ENCODE measurements at places on chromosomes 4 and X. TPM values are rescaled to one million over a fixed set of nuclear protein-coding genes. Genes with fewer than 3 reads are reported as not detected.

The STS gene
- polyA plus RNA-seq: 5.0 TPM

The TMEM150C gene
- 0.11 TPM for polyA plus RNA-seq

The CXXC4 gene
- 0.02 TPM for polyA plus RNA-seq

The AMER1 gene
- 0.93 TPM for polyA plus RNA-seq

The CCKAR gene
- polyA plus RNA-seq: 0.27 TPM

The PPAT gene
- 9.8 TPM for polyA plus RNA-seq

GRCh38 chr4:94635177-94635576 lies 122.6 kb upstream of the BMPR1B start:
- DNase-seq: no peak

DNA sequence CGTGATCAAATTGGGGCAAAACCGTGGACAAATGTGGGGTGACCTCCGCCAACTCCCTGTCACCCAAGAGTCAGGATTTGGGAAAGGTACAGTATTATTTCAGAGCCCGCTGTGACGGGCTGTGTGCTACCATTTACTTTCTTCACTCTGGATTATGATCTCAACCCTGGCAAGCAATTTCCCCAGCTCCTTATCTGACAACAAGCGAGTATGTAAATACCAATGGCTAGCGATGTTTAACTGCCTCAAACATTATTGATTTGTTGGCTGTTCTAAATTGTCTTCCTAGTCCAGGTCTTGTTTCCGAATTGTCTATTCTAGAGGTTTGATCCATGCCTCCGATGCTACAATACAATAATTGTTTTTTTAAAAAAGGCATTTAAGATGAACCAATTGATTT lies 17.7 kb upstream of the PITX2 start:
- DNase-seq: no peak

DNA sequence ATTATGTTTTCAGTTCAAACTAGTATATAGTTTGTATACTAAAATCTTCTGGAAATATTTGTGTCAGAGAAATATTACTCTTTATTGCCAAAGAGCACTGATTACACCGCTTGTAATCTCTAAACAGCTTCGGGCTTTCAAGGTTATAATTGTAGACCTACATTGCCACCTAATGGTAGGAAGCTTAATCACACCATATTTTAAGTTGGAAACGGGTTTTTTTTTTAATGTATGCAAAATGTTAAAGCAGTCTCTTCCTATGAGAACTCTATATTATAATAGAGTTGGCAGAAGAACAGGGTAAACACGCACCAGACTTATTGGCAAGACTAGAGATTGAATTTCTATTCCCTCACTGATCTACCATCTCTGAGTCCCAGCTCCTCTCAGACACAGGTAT lies 19.5 kb upstream of the NFXL1 start:
- DNase-seq: peak; percentile 23

DNA sequence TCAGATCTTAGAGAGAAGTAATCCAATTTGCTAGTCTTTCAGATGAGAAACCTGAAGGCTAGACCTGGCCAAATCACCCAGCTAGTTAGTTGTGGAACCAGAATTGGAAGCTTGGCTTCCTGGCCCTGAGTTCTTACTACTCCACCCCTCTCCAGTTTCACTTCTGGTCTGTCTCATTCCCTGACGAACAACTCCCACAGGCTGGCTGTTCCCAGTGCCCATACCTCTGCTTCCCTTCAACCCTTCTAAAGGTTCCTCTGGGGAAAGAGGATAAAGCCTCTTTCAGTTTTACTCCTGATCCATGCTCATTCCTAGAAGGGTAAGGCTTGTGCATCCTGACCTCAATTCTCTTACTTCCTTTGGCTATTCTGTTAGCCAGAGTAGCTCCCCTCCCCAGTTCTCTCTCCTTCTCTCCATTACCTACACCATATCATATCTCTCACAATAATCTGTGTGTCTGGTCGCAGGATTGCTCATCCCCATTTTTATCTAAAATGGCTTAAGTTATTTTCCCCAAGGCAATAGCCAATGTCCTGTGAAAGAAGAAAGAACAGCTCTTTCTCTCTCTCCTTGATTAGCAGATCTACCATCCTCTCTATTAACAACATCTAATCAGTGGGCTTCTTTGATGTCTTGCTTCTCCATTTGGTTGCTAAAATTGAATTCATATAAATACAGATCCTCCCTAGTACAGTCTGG lies 155.0 kb upstream of the MAOA start:
- DNase-seq: no peak

DNA sequence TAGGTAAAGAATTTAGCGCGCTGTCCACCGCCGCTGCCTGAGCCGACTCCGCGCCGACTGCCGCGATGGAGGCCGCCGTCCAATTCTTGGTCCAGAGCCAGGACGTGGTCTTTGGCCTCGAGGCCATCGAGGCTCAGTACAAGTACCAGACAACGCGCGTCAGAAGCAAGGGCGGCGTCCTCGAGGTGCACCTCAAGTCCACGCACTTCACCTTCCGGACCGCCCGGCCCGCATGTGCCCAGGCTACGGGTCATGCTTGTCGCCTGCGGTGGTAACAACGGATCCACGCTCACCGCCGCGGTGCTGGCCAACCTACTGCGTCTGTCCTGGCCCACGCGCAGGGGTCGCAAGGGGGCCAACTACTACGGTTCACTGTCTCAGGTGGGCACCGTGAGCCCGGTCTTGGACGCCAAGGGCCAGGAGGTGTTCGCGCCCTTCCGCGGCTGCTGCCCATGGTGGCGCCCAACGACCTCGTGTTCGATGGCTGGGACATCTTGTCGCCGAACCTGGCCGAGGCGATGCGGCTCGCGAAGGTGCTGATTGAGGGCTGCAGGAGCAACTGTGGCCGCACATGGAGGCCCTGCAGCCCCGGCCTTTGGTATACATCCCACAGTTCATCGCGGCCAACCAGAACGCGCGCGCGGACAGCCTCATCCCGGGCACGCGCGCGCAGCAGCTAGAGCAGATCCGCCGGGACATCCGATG lies 128.0 kb downstream of the ANAPC4 start:
- no peak for DNase-seq

DNA sequence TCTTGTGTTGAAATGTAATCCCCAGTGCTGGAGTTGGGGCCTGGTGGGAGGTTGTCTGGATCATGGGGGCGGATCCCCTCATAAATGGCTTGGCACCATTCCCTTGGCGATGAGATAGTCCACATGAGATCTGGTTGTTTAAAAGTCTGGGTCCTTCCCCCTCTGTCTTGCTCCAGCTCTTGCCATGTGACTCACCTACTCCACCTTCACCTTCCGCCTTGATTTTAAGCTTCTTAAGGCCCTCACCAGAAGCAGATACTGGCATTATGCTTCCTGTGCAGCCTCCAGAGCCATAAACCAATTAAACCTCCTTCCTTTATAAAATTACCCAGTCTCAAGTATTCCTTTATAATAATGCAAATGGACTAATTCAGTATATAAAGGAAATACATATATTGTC lies 111.5 kb downstream of the NR3C2 start:
- DNase-seq: no peak

DNA sequence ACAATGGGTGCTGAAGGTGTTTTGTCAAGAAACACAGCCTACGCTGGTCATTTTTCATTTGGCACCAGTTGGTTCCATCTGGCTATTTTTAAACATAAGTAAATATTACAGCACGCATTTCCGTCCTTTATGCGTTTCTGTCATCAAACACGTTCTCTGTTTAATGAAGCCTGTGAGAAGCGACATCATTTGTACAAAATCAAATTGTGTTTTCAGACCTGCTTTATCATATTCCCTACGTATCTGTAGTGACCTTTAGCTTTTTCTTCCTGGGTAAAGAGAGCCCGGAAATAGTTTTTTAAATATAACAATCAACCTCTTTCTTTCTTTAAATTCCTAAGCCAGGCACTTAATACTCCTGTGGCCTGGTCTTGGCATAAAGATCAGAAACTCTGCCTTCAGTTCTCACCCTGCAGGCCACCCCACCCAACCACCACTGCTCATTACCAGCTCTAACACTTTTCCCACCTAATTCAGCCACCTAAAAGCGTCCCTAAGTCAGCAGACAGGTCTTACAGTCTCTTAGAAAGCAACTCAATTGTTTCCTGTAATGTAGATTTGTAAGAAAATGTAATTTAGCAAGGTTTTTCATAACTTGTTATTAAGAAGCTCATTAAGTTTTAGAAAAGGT lies 30.4 kb downstream of the ACSL1 start:
- DNase-seq: no peak

DNA sequence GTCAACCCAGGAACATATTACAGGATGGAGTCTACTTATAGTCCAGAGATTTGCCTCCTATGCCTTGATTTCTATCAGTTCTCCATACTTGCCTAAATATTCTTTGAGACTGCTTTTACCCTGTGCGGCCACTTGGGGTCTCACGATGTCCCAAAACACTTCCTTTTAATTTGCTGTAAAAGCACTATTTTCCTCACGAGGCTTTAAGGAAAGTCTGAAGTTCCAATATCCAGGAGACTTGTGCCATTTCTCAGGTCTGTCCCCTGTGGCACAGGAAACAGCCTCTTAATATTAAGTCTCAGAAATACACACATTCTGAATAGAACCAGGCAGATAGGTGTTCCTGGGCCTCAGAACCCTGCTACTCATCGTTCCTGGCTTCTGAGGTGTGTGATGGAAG lies 142.9 kb downstream of the TMEM164 start:
- DNase-seq: no peak

DNA sequence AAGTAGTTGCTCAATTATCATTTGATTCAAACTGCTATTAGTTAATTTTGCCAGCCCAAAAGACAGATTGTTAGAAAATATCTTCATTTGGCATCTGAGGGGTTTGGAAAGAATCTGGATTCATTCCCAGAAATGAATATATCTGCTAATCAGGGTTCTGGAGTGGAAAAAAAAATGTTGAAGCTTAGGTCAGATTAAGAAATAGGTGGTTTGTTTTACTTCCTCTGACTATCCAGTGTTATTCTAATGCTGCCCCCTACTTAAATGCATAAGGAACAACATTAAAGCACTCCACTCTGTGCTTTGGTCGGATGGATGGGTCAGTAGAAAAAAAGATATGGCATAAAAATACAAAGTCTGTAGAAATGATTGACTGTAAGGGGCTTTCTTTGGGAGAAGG lies 89.0 kb downstream of the LUZP4 start:
- no peak for DNase-seq

DNA sequence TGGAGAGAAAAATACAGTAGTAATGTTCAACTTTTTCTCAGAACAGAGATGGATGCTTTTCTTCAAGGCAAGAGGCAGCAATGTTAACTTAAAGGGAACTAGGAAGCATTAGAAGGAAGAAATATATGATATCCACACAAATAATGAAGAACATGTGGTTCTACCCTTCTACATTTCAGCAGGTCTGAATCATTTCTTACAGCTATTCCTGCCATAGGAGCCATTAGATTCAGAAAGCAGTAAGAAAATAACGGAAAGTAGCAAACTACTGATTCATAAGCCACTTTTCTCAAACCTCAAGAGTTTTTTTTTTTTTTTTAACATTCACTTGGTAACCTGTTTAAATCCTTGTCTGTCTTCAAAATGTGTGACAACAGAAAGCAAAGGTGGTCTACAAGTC lies 1251.6 kb upstream of the AGA start:
- no peak for DNase-seq

GRCh38 chr4:47654972-47655693 lies 170.1 kb downstream of the ATP10D start:
- DNase-seq: no peak

- DNase-seq: no peak
Measured at GRCh38 chr4:98068495-98068894, 74.8 kb downstream of the STPG2 start.

- DNase-seq: no peak
Measured at GRCh38 chrX:13732246-13733067, 2.0 kb downstream of the TRAPPC2 start.

DNA sequence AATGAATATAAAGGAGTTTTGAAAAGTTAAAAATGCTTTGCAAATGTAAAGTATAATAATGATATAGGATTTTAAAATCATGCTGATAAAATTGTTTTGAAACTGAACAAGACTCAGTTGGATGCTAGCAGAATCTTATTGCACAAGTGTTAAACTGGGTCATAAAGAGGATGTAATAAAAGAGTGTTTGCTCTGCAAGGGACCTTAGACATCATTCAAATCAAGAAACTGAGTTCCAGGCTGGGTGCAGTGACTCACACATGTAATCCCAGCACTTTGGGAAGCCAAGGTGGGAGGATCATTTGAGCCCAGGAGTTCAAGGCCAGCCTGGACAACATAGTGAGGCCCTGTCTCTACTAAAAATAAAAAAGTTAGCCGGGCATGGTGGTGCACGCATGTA lies 27.5 kb upstream of the DUSP21 start:
- no peak for DNase-seq

- DNase-seq: peak; percentile 47
Measured at GRCh38 chrX:40086569-40087335, 11.0 kb downstream of the BCOR start.

GRCh38 chrX:110444996-110445395 lies 86.3 kb downstream of the RTL9 start:
- DNase-seq: no peak

- DNase-seq: no peak
Measured at GRCh38 chr4:183691006-183691405, 31.9 kb downstream of the TRAPPC11 start.

DNA sequence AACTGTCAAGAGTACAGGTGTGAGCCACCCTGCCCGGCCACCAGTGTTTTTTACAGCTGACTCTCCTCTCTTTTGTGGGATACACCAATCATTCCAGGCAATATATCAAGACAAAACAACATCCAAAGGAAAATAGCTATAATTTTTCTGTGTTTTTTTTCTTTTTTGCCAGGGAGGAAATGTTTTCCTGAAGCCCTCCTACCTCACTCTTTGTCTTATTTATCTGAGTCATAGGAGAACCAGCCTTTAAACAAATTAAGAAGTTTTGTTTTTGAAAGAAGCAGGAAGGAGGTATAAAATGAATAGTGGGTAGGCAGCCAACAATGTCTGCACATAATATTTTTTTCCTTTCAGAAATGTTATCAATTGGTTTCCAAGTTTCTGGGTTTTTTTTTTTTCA lies 493.9 kb downstream of the CCSER1 start:
- DNase-seq: no peak
